ENCODE measurements at places on chromosomes 1 and 21.

DNA sequence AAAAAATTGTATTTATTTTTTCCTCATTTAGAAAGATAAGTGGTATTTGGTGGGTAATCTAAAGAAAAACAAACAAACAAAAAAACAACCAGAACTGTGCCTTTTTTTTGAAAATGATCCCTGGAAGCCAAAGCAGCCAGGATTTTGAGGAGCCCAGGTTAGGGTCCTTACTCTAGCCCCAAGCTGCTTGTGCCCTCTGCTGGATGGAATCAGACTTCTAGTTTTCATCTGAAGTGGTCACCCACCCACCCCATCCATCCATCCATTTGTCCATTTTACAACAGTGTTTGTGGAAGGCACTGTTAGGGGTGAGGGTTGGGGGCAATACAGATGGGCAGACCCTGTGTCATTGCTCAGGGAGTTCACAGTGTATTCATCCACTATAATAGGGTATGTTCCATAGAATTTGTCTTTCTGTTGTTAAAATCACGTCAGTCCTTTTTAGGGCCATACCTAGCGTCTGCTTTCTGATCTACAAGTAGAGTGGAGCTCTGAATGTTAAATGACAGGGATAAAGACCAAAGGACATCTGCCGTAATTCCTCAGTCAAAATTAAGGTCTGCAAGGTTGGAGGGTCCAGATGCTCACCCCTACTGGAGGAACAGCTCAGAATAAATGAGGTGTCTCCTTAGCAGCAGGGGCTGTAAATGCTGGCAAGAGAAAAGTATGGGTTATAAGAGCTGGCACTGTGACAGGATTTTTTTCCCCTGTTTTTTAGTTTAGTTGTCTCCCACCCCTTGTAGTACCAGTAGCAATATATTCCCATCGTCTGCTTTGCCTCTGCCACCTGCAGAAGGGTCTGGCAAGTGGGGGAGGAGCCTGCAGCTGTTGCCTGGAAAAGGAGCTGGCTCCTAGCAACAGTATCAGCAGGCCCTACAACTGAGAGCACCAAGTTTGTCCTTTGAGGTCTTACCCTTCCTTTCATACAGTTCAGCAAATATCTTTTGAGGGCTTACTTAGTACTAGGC is 3.2 kb downstream of the LRRC42 start:
- DNase-seq = no peak

GRCh38 chr1:14926229-14926628 is 227.3 kb upstream of the TMEM51 start:
- DNase-seq = no peak

- no peak for DNase-seq
Observed at GRCh38 chr1:181809991-181810545, 251.4 kb downstream of the ZNF648 start.

- no peak for DNase-seq
Observed at GRCh38 chr1:115012006-115012405, 17.6 kb upstream of the TSHB start.

- DNase-seq = no peak
Observed at GRCh38 chr21:45132841-45133573, 58.6 kb downstream of the ADARB1 start.

DNA sequence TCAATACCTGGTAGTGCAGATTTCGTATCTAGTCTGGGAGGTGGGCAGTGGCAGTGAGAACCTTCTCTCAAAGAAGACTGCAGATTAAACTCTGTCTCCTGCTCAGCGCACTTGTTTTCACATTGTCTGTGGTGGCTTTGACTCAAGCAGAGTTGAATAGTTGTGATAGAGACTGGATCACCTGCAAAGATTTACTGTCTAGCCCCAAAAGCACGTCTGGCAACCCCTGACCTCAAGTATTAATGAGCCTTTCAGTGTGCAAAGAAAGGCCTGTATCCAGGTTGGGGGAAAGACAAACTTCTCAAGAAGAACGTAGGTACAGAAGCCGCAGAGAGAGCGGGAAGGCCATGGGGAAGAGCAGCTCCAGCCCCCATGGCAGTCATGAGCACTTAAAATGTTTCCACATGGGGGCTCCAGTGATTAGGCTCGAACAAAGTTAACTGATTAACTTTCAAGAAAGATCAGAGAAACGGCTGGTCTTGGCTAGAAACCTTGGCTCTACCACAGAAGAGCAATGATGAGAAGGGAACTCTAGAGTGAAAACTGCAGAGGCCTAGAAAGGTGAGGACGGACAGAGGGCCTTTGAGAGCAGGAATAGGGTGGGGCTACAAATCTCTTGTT is 15.2 kb downstream of the HENMT1 start:
- DNase-seq = no peak

GRCh38 chr1:30273021-30273325 is 450.4 kb downstream of the MATN1 start:
- DNase-seq = no peak

DNA sequence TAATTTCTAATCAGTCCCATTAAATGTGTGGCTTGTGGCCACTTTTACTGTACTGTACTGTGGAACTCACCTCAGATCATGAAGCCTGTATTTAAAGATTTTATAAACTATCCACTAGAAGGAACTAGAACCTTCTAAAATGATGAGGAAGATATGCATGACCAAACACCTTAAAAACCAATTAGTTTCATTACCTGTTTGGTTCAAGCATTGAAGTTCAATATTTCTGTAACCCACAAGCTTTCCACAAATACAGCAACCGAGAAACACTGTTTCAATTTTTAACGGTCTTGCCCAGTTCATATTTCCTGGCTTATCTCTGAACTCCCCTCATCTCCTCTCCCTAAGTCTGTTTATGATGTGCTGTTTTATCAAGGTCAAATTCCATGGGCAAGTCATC is 264.3 kb upstream of the PLD5 start:
- DNase-seq = no peak

DNA sequence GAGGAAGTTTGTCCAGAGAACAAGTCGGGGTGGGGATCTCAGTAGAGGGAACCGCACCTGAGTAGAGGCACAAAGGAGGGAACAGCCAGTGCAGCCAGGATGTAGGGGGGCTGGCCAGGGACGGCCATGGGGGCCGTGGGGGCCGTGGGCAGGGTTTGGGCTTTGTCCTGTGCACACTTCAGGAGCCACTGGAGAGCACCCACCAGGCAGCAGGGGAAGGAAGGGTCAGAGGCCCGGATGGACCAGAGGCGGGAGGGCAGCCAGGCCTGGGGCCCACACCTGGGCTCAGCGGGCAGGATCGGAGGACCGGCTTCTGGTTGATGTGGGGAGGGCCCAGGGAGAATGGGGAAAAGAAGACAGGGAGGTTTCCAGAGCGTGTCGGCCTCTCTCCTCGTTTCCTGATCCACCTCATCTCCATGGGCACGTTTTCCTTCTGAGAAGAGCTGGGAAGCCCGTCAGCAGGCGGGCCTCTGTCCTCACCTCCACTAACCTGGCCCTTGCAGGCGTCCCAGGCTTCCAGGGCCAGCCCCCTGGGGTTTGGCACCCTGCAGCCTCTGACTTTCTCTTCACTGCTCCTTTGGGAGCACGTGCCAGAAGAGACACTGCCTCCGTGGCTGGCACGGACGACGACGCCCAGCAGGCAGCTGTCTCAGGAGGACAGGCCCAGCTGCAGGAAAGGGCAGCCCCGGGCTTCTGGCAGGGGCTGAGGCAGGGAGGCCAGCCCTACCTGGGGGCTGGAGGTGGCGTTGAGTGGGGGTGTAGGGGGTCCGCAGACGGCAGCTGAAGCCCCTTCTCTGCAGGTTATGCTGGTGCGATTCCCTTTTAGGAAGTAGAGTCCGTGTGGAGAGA is 16.8 kb upstream of the PDXK start:
- DNase-seq = no peak

GRCh38 chr1:107740579-107740978 is 224.4 kb downstream of the VAV3 start:
- DNase-seq = no peak

DNA sequence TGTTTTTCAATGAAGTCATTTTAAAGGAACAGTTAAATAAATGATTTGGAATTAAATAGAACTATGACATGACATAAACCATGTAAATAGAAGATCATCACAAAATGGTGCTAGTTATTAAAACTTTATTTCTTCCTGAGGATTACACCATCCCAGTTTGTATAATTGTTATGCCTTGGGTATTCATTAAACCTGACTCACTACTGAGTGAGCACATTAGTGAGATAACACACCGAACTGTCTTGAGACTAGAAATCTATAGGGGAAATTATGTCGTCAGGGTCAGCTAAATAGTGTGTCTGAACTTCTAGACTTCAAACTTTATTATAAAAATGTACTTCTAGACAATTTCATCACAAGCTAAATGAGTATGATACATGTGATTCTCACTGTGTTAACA is 189.4 kb downstream of the NCAM2 start:
- no peak for DNase-seq

DNA sequence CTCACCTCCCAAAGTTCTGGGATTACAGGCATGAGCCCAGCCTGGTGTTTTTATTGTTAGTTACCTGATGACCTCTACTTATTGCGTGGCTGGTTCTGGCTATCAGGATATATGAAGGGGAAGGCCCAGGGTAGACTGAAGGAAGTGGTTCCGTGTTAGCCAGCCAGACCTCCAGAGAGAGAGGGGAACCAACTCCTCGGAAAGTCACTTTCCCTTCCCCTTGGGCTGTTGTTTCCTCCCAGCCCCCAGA is 2.5 kb upstream of the RCSD1 start:
- DNase-seq = no peak
